ENCODE measurements at places on chromosomes 5 and 9. TPM values are rescaled to one million over a fixed set of nuclear protein-coding genes. Genes with fewer than 3 reads are reported as not detected.

Gene ENTREP1
- total RNA-seq = 0.54 TPM

Gene CBY3
- total RNA-seq = not detected

Gene CDO1
- total RNA-seq = not detected

Gene PKN3
- total RNA-seq = 13.4 TPM

Gene WDR36
- total RNA-seq = 11.3 TPM

Gene TSSK1B
- total RNA-seq = not detected

Gene ADAMTS19
- total RNA-seq = not detected

Gene TCF7
- total RNA-seq = 11.3 TPM

Gene S1PR3
- 43.2 TPM for total RNA-seq

Gene CTSV
- total RNA-seq = 13.4 TPM

Gene ASTN2
- total RNA-seq = 4.4 TPM

Gene PPP3R2
- total RNA-seq = not detected

Gene AFAP1L1
- total RNA-seq = 9.5 TPM

Gene ESM1
- not detected for total RNA-seq

Gene PTGS1
- 1.4 TPM for total RNA-seq

Gene MEGF10
- total RNA-seq = not detected

Gene HRH2
- 0.77 TPM for total RNA-seq

Gene DMGDH
- 0.58 TPM for total RNA-seq

Gene PFN3
- total RNA-seq = not detected

Gene STK32A
- 0.62 TPM for total RNA-seq

Gene EFNA5
- total RNA-seq = 26.8 TPM
